CD4-positive, alpha-beta T cell treated with Interleukin-4 for 1 hour (primary cell): ENCODE measurements at places on chromosomes 12 and 14.

- DNase-seq, result no peak
Measured at GRCh38 chr14:90398841-90399540, 2.2 kb downstream of the CALM1 start.

- DNase-seq, result peak; percentile 84
Measured at GRCh38 chr12:4153343-4153892, 120.1 kb upstream of the CCND2 start.

DNA sequence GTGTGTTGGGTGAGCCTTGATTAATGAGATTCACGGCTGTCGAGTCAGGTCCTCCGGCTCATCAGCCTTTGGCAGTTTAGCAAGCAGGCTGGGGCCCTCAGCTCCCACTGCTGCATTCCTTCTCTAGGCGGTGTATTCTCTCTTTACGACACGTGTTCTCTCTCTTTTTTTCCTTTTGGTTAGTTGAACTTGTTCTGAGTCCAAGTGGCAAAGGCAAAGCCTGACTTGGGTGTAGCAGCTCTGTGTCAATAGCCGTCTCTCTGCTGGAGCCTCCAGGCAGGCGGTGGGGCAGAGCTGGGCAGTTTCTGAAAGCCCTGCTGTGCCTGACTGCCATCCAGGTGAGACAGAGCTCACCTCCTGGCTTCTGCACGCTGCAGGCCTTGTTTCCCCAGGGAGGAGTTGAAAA is 46.6 kb downstream of the SUSD6 start:
- no peak for DNase-seq

DNA sequence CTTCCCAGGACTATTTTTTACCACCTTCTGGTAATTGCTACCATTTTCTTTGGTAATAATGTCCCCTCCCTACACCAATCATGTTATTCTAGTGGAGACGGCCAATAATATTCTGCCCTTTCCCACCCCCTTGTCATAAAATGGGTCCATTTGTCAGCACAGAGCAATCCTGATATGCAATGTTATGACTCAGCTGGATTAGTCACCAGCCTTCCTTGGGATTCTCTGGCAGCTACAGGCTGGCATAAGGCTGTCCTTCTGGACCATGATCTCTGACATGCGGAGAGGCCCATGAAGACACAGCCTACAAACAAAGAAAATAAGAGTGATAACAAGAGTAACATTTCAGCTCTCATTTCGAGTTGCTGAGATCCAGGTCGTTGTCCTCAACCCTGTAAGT is 222.0 kb upstream of the CPNE8 start:
- DNase-seq, result no peak
